Mucosa of gallbladder (tissue), 1 donor: ENCODE measurements at places on chromosomes 12 and 14. TPM values are rescaled to one million over a fixed set of nuclear protein-coding genes. Genes with fewer than 3 reads are reported as not detected.

ITPK1 gene
- total RNA-seq: 187 TPM

DNA sequence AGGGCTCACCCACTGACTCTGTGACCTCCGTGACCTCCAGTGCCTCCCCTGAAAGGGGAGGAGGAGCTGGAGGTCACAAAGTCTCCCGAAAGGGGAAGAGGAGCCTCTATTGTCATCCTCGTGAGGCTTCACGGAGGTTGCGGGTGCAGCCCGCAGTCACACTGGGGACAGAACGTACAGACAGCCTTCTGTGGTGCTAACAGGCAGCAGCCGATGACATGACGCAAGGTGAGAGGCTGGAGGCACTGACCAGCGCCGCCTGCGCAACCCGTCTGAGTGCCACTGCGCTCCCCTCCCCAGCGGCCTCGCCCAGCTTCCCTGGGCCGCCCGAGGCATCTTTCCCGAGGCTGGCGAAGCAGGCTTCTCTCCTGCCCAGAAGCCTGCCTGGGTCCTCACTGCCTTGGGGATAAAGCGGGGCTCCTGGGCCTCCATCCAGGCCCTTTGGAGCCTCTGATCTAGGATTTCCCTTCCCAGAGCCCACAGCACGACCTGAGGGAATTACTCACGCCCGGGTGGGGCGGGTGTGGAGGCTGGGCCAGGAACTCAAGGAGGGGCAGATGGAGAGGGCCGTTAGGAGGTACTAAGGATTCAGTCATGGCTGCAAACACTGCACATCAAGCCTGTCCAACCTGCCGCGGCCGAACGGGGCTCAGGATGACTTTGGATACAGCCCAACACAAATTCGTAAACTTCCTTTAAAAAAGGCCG, 12.3 kb upstream of the LBHD2 start:
- no peak for DNase-seq

GRCh38 chr12:119115296-119115905, 63.3 kb upstream of the HSPB8 start:
- DNase-seq: peak; percentile 32

DNA sequence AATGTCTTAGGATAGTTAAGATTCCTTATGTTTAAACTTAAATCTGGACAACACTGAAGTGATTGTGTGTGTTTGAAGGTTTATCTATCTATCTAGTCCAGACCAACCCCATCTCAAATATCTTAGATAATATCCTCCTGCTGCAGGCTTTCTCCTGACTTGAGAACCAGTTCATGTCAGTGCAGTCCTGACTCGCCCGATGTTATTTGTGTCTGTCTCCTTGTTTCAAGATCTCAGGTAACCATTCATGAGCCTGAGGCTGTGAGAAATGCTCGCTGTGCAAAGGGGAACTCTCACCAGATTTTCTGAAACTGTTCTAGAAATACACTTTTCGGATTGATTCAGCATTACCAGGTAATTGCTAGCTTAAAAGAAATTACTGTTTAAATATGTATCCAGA, 356.2 kb downstream of the SNAPC1 start:
- no peak for DNase-seq

DNA sequence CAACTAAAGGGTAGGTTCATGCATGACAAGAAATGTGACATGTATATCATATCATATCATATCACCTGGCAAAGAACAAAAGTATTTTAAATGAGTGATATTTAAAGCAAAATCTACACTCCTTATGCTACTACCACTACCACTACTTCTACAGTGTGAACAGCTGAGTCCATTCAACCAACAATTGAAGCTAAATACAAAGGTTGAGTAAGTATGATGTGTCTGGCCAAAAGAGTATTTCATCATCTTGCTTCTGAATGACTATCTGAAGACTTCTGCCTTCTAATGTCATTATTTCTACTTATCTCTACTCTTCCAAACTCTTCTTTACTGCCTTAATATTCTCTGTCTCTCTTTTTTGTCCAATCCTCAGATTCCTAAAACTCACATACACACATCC, 292.6 kb upstream of the CAND1 start:
- no peak for DNase-seq

KRT74 gene
- not detected for total RNA-seq

- DNase-seq: no peak
These were observed 652.5 kb downstream of the C12orf50 start for GRCh38 chr12:87376722-87377121.

- no peak for DNase-seq
These were observed 94.2 kb downstream of the HEATR5A start for GRCh38 chr14:31326111-31326510.

GPRC5A gene
- total RNA-seq: 7.2 TPM

DNA sequence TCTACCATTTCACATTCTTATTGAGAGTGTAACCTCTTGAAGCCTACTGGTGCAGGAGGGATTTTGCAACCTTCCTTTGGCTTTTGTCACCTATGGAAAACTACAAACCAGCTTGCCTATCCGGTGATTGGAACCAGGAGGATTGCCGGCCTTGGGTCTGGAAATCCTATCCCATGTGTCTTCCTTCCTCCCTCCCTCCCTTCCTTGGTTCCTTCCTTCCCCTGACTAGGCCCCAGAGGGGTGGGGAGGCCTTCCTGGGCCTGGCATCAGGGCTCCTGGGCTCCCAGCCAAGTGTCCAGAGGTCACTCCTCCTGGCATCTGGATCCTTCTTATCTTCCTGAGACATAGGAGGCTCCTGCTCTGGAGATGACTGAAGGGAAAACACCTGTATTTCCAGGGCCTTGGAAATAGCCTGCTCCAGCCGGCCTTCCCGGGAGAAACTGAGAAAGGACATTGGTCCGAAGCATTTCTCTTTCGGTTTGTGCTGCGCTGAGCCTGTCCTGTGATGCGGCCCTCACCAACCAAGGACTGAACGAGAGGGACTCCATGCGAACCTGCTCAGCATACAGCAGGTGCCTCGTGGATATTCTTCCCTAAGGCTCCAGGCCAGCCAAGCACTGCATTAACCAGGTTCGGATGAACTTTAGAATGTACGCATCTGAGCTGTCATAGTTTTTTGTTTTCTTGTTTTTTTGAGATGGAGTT, 43.4 kb downstream of the PSMA6 start:
- DNase-seq: peak; percentile 87

TAS2R9 gene
- total RNA-seq: not detected
